IMR-90 (cell line): ENCODE measurements at places on chromosomes 1 and 21.

DNA sequence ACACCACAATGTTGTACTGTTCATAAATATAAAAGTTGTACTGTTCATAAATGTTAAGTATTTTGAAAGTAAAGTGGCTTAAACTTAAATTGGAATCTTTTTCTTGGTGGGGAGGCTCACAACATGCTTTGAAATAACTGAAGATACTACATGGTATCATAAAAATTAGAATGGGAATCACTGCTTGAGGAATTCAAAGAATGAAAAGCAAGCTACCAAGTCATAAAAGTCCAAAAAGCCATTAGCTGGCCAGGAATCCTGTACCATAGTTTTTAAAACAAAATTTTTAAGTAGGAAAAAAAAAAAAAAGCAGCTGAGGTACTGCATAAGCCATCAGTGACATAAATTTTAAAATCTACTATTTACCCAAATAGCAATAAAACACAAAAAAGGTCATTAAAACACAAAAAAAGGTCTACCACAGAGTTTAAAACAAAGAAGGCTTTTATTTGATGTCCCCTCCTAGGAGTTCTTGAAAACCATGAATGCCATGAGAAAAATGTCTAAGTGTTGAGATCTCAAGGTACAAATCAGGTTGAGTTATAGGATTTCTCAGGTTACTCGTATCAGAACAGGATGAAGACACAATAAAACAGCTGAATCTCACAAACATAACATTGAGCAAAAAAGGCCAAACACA, 8.6 kb downstream of the ZZZ3 start:
- DNase-seq, result peak; percentile 4

DNA sequence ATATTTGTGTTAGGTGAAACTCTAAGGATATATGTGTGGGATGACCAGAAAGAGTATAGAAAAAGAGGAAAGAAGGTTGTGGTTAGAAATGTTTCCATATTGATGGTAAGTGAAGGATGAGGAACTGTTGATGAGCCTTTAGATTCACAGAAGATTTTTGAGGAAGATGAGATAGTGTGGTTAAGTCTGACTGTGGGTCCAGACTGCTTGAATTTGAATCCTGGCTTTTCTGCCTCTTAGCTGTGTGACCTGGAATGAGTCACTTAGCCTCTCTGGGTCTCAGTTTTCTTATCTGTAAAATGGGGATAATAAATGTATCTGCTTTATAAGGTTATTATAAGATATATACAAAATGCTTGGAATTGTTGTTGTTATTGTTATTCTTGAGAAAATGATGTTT, 27.5 kb downstream of the RGL1 start:
- DNase-seq, result no peak

DNA sequence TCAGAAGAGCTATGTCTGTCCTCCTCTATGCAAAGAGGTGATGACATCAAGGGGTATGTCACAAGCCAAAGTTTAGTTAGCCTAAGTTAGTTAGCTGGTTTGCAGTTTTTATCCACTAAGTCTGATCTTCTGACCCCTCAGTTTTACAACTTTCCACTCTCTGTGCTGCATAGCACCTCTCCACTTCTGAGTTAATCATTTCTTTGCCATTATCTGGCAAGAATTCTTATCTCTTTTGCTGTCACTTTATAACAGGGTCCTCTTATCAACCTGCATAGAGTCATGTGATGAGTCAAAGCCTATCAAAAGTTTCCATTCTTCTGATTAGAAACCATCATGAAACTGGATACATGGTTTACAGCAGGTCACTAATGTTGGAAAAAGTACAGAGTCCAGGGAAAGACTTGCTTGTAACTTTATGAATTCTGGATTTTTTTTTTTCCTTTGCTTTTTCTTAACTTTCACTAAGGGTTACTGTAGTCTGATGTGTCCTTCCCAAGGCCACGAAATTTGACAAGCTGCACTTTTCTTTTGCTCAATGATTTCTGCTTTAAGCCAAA, at the start of gene NR5A2:
Gene NR5A2, plus strand, starts transcription at position 447 of the 560 bp plus-strand sequence. CDS start 138 bp downstream, outside the sequence.
- no peak for DNase-seq

GRCh38 chr1:206082831-206083695, 30.1 kb downstream of the RHEX start:
- no peak for DNase-seq

GRCh38 chr1:203914292-203914691, 52.9 kb downstream of the SNRPE start:
- DNase-seq, result peak; percentile 39

DNA sequence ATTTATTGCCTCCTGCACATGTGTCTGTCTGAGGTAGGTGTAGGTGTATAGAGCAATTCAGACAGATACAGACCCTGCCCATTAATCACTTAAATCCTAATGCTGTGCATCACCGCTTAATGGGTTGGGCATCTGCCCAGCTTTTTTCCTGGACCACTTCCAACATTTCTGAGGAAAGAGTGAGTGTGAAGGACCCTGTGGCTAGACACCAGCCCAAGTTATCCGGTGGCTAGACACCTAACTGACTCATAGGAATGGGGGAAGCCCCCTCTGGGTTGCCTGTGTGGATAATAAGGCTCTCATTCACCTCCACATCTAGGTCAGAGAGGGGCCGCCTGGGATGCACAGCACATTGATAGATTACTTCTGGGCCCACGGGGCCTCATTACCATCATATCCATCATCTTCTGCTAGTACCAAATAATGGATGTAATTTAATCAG, 121.1 kb upstream of the RAVER2 start:
- peak; percentile 41 for DNase-seq

DNA sequence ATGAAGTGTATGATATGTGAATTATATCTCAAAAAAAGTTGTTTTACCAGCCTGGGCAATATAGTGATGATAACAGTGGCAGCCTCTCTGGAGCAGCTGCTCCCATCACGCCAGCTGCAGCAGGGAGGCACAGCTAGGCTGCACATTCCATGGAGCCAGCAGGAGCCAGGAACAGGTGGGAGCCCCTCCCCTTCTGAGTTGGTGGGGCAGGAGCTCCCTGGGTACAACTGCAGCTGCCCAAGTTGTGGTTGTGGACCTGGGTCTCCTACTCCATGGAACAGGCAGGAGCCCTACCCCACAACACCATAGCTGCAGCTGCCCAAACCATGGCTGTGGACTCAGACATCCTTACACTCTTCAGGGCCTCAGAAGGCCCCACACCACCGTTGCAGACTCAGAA, 21.7 kb upstream of the FNBP1L start:
- no peak for DNase-seq

DNA sequence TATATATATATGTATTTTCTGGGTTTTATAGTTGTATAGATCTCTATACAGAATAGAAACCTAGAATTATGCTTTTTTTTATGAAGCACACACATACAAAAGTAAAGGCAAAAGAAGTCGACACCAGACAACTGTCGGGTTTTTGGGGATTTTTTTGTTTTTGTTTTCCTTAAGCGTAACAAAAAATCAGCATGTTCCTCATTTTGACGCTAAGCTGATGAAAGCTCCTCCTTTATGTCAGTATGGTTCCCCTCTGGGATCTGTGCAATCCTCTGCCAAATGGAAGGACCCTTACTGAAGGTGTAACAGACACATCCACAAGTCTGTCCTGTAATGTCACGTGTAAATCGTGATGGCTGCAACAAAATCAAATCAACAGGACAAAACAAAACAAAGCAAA, 226.2 kb downstream of the RHOU start:
- DNase-seq, result no peak

DNA sequence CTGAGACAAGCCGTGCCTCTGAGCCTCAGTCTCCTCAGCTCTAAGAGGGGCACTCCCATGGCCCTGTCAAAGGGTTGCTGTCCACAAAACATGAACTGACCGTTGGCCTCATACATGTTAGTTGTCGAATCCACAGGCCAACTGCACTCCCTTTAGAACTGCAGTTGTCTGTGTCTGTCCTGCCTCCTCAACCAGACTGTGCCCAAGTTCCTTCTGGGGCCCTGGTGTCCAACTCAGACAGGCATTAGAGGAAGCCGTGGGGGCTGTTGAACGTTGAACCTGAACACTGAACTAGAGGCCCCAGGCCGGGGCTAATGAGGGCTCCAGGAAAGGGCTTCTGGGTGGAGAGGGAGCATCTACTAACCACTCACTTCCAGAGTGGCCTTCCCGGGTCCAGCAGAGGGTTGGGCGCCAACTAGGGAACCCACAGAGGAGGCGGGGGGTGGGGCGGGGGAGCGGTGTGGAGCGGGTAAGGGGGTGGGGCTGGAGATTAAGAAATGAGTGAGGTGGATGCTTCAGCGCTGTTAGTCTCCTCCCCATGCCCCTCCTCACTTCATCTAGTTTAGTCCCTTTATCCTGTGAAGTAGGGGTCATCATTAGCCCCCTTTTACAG, at the start of gene RAB42:
Gene RAB42, plus strand, starts transcription at position 558 of the 613 bp plus-strand sequence. CDS start 247 bp downstream, outside the sequence.
- DNase-seq, result no peak

DNA sequence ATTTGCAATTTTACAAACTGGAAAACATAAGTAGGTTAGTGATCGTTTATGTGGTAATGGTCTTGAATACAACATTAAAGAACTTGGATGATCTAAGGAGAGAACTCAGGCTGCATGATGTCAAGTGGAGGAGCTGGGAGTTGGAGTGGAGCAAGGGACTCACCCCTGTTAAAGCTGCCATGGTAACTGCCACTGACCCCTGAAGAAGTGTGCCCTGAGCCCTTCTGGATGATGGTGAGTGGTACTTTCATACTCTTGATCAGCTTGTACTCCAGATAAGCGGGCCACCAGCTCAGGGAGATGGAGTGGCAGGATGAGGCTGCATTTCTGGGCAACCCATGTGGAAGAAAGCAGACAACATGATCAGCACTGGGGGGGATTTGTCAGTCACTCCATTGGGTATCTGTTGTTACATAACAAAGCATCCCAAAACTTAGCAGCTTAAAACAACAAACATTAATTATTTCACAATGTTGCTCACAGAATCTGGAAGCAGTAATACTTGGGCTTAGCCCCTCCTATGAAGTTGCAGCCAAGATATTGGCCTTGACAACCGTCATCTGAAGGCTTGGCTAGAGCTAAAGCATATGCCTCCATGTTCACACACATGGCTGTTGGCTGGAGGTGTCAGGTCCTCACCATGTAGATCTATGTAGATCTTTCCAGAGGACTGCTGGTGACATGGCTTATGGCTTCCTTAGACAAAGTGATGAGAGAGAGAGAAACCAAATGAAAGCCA, 213.8 kb downstream of the DUSP10 start:
- DNase-seq, result no peak

- peak; percentile 21 for DNase-seq
These were observed 848 bp downstream of the CTTNBP2NL start for GRCh38 chr1:112396653-112397471.

DNA sequence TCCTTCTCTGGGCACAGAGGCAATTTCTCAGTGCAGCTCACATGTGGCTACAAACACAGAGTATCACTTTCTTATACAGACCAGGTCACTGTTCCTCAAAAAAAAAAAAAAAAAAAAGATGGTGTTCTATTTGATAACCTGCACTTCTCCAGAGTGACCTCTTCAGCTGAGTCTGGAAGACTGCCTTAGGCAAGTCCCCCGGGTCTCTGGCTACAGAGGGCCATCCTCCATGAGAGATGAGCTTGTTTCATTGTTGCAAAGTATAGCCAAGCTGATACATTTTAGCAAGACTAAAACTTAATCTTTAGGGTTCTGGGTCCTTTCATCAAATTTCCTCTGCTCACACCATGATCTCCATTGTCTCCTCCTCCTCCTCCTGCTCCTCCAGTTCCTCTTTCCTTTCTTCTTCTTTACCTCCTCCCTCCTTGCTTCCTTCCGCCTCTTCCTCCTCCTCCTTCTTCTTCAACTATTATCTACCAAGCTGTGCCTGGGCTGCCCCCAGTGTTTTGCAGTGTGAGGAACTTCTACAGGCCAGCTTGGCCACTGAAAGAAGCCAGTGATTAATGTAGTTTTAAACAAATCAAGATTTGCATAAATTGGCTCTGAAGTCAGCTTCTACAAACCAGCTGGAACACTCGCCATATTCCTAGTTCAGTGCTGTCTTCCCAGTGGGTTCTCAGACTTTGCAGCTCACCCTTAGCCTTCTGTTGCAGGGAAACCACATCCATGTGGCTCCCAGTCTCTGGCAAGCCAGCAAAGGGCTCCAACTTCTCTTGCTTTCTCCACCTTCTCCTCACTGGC, 139.4 kb downstream of the RUNX1 start:
- peak; percentile 51 for DNase-seq

- DNase-seq, result peak; percentile 86
These were observed 51.1 kb downstream of the HSF2BP start for GRCh38 chr21:43608225-43608624.

DNA sequence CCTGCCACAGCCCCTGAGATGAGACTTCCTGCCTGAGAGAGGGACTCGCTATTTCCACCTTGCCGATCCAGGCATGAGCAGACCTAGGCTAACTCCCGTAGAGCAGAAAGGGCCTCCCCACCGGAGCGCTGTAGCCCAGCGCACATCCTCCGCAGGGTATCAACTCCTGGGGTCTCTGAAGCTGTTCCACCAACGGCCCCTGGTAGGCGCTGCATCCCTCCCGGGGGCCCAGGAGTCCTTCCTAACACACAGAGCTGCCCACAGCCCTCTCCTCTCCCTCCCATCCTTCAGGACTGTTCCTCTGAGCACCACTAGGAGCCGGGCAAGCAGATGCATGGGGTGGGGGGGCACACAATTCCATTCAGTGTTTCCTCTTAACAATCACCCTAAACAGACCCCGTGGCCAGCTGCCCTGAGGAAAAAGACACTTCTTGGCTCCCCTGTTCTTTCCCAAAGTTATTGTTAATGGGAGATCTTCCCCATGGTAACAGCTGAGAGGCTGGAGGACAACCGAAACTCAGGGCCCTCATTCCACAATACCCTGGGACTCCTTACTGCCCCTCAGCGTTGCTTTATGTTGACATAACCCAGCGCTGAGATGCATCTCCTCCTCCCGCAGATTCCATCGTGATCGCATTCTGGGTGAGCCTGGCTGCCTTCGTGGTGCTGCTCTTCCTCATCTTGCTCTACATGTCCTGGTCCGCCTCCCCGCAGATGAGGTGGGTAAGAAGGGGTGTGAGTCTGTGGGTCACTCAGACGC, 7.5 kb downstream of the MRAP start:
- DNase-seq, result no peak

DNA sequence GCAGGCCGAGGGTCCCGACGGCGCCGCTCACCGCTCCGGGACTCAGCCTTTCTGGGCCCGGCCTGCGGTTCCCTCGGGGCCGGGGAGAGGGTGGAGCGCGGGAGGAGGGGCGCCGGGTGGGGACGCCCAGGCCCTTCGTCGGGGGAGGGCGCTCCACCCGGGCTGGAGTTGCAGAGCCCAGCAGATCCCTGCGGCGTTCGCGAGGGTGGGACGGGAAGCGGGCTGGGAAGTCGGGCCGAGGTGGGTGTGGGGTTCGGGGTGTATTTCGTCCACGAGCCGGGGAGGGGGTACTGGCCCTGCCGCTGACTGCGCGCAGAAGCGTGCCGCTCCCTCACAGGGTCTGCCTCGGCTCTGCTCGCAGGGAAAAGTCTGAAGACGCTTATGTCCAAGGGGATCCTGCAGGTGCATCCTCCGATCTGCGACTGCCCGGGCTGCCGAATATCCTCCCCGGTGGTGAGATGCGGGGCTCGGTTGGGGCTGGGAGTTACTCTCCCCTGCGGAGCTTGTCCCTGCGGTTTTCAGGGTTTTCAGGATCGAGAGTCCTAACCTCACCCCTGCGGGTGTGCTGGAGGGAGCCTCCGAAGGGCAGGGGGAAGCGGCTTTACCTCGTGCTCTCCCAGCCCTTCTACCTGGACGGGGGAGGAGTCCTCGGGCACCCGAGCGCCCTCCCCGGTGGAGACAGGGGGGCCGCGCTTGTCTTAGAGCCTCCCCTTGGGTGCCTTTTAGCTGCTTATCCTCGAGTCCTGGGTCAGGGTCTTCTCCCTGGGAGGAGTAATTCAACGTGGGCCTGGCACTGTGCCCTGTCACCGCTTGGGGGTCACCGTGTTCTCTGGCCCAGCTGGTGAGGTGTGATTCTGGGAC, 2.1 kb downstream of the SAMD11 start:
- peak; percentile 28 for DNase-seq

- DNase-seq, result no peak
These were observed 219.1 kb upstream of the ZC3H12A start for GRCh38 chr1:37255136-37255795.

GRCh38 chr21:27454234-27454633, 487.3 kb upstream of the ADAMTS5 start:
- no peak for DNase-seq
